Right ventricle myocardium superior (tissue), 1 donor: ENCODE measurements at places on chromosomes 12 and 14.

GRCh38 chr12:53577941-53578352 lies 48.2 kb downstream of the ATF7 start:
- no peak for DNase-seq

GRCh38 chr14:81178063-81178462 lies 42.7 kb downstream of the GTF2A1 start:
- no peak for DNase-seq

DNA sequence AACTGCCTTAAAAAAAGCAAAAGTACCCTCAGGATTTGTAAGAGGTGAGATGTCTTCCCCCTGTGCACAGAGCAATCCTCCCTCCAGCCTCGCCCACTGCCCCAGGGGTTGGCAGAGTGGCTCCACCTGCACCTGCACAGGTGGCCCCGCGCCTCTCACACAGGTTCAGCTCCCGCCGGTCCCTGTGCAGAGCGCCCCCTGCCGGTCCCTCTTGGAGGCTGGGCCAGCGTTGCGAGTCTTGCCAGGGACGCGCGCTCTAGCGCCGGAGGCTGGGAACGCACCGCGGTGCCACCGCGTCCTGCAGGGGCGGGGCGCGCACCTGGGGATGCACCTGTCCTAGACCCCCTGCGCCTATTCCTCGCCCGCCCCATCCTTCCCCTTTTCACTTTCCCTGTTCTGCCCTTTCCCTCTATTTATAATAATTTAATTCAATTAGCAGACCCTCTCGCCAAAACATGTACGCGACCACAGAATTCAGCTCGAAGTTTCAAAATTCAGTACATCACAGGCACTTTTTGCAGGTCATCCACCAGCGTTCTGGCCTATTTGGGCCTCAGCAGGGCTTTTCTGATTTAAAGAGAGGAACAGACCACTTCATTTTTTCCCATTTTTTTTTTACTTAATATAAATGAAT lies 618.6 kb downstream of the AACS start:
- peak; percentile 37 for DNase-seq

- no peak for DNase-seq
Measured at GRCh38 chr12:27303139-27304111, 29.2 kb upstream of the BMAL2 start.

- no peak for DNase-seq
Measured at GRCh38 chr12:9079082-9079481, 36.6 kb downstream of the A2M start.

DNA sequence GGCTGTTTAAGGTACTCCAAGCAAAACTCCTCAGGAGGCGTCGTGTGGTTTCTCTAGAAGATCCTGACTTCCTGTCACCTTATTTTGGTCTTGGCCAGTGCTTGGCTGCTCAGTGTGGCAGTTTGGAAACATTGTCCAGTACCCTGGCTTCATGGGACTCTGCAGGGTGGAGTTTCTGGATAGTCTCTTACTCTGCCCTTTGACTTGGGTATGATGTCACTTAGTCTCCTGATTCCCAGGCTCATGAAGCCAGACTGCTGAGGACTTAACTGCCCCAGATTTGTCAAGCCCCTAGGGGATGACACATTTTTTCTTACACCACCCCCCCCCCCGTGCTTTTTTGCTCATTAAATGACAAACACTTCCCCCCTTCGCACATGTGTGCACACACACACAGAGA lies 82.7 kb downstream of the ADCK1 start:
- DNase-seq, result no peak

DNA sequence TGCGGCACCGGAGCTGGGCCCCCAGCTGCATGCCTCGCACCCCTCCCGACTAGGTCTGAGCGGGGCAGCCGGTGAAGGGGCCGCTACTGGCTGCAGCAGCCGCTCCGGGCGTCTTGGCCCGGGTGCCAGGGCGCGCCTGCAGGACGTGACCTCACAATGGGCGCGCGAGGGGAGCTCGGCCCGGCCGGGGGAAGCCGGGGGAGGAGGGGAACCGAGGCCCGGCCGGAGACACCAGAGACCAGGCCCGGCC lies 353 bp downstream of the BAG5 start:
- peak; percentile 68 for DNase-seq

DNA sequence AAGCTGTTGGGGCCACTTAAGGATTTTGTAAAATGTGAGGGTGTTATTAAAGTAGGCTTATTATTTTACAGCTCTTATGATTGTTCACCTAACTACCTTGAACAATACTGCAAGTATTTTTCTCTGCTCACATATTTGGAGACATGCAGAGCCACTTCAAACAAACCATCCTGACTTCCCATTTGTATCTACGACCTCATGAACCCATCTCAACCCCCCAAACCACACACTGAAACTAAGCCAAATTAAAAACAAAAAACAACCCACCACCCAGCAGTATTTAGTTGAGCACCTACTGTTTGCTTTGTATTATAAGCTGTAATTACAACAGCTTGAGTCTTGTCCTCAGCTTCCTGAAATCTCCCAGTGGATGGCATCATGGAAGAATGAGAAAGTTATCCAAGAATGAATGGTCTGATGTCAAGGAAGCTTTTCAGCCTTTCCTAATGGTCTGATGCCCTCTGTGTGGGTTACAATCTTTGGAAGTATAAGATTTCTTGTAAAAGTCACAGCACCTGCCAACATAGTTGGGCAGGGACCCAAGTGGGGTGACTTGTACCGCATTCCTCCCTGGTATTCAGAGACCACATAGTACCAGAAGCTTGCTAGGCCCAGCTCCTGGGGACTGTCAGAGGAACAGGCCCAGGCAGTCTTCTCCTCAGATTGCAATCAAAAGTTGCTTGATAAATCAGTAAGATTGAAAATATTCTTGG lies 416.6 kb downstream of the ZFP36L1 start:
- DNase-seq, result no peak

GRCh38 chr14:20440882-20441281 lies 4.9 kb upstream of the KLHL33 start:
- no peak for DNase-seq

GRCh38 chr12:65926119-65926908 lies 102.0 kb downstream of the HMGA2 start:
- DNase-seq, result no peak

- DNase-seq, result no peak
Measured at GRCh38 chr14:85198001-85198400, 331.9 kb upstream of the FLRT2 start.

DNA sequence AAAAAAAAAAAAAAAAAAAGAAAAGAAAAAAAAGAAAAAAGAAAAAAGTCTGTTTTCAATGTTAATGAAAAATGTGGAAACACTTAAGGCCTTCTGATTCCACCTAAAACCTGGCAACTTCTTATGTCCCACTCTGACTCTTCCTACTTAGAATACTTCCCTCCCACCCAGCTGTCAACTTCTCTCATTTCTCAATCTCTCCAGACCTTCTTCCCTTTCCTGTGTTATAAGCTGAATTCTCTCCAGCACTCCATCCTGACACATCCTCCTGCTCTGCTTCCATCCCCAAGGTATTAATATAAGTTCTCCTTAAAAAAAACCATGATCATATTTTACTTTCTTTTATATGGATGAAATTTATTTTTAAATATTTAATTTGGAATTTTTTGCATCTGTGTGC lies 20.3 kb upstream of the TMTC1 start:
- DNase-seq, result no peak

DNA sequence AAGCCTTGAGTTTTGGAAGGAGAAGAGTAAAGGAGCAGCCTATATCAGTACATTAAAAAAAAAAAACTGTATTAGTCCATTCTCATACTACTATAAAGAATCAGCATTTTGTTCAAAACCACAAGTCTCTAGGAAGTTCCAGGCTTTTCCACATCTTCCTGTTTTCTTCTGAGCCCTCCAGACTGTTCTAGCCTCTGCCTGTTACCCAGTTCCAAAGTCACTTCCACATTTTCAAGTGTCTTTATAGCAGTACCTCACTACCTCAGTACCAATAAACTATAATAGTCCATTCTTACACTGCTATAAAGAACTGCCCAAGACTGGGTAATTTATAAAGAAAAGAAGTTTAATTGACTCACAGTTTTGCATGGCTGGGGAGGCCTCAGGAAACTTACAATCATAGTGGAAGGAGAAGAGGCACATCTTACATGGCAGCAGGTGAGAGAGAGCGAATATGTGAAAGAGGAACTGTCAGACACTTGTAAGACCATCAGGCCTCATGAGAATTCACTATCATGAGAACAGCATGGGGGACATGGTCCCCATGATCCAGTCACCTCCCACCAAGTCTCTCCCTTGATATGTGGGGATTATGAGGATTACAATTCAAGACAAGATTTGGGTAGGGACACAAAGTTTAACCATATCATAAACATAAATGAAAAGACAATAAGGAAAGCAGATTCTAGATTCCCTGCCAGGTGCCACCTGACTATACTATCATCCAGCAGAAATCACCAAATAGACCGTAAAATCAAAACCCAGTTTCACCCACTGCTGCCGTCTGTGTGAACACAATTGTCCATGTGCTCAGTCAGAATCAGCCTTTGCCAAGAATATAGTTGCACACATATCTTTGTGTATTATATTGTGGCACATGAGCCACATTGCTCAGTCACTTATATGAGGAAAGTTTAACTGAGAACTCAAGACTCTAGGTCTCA lies 27.8 kb downstream of the TOGARAM1 start:
- no peak for DNase-seq

GRCh38 chr14:67068251-67068650 lies 121.0 kb upstream of the GARIN2 start:
- DNase-seq, result no peak

- DNase-seq, result no peak
Measured at GRCh38 chr14:67908052-67908754, 88.6 kb downstream of the RAD51B start.

- DNase-seq, result no peak
Measured at GRCh38 chr14:61553730-61554641, 141.3 kb upstream of the HIF1A start.

DNA sequence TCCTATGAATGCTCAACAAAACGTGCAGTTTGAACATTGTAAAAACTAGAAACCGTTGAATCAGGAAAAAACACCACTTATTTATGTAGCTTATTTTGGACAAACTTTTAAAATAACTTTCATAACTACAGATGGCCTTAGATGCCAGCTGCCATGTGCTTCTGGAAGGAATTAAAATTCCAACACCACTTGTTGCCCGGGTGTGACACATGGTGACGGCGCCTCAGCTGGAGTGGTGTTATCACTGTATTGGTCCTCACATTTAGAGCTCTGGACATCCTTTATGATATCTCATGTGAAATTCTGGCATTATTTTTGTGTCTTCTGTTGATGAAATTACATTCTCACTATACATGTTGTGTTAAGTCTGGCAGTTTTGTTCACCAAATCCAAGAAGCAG lies 211.0 kb downstream of the IPO8 start:
- no peak for DNase-seq

- DNase-seq, result no peak
Measured at GRCh38 chr12:38258411-38258810, 58.2 kb upstream of the ALG10B start.

DNA sequence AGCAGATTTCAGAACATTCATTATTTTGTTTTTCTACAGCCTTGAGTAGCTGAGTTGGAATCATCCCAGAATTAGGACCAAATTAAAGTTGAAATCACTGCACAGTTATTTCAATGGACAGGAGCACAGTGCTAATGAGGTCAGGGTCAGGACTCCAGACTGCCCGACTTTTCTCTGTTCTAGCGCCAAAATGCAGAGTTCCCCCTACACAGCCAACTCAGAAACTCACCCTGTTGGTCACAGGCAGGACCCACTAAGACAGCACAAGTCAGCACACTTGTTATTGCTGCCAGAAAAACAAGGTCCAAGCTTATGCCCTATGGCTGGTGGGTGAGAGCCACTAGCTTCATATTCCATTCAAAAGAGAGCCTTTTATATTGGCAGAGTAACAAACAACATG lies 198.1 kb upstream of the KRR1 start:
- no peak for DNase-seq

DNA sequence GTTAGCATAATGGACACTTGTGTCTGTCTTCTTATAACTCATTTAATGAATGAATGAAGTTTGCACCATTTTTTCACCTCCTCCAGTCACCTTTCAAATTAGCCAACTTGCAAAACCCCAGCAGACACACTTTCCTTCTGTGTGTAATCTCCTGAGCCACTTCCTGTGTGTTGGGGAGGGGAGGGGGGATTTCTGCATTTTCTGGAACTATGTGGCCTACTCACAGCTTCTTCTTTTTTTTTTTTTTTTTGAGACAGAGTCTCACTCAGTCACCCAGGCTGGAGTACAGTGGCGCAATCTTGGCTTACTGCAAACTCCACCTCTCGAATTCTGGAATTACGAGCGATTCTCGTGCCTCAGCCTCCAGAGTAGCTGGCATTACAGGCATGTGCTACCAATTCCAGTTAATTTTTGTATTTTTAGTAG lies 4.1 kb upstream of the SERPINA1 start:
- peak; percentile 58 for DNase-seq

- DNase-seq, result peak; percentile 68
Measured at GRCh38 chr14:59187802-59188460, 536 bp upstream of the DAAM1 start.

GRCh38 chr12:109706747-109707469 lies 6.7 kb upstream of the FAM222A start:
- DNase-seq, result no peak

- DNase-seq, result no peak
Measured at GRCh38 chr12:117526757-117527478, 165.5 kb upstream of the NOS1 start.

GRCh38 chr12:4213471-4213870 lies 60.1 kb upstream of the CCND2 start:
- DNase-seq, result no peak

DNA sequence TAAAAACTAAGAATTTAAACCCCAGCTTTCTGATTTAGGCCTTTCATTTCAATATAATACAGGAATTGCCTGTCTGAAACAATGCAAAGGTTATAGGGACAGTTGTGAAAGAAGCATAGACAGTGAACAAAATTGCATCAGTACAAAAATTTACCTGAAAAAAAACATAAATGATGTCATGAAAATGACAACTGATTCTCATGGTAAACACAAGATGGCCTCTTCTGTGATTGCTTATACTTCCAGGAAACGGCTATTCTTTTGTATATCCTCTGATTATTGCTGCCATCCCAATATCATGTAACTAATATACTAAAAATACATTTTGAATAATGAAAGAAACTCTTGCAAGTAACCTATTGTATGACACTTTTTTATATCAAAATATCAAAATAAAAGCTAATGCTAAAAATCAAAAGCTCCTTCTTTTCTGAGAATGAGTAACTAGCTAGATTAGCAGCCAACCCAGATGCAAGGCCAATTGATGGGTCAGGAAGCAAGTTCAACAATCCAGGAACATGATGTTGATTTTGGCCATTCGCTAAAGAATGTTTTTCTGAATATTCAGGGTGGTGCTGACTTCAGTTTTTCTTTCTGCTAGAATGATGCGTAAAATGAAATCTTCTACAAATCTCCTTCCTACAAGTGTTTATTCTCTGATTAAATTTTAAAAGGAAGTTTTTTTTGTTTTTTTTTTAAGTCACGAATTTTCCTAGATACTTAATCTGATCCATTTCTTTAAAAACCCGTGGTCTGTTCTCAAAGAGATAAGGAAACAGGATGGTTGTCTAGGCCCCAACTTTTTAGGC lies 83.6 kb downstream of the ALX1 start:
- no peak for DNase-seq
